ENCODE measurements at places on chromosomes 6 and 20.

DNA sequence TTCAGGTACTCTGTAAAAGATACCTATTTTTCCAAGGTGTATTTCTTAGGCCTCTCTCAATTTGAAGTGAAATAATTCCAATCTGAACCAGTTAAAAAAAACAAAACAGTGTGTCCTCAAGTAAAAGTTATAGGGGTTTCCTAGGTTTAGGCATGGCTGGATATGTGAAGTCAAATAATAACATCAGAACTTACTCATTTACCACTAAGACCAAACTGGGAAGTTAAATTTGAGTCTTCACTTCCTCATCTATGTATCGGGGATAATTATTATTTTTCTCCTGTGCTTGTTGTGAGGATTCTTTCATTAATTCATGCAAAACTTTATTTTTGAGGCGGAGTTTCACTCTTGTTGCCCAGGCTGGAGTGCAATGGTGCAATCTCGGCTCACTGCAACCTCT lies 86.2 kb upstream of the PTPRK start:
- no peak for DNase-seq

GRCh38 chr20:5008759-5009158 lies 7.4 kb upstream of the SLC23A2 start:
- DNase-seq = no peak

GRCh38 chr6:140857739-140858380 lies 1274.9 kb upstream of the GJE1 start:
- DNase-seq = no peak

DNA sequence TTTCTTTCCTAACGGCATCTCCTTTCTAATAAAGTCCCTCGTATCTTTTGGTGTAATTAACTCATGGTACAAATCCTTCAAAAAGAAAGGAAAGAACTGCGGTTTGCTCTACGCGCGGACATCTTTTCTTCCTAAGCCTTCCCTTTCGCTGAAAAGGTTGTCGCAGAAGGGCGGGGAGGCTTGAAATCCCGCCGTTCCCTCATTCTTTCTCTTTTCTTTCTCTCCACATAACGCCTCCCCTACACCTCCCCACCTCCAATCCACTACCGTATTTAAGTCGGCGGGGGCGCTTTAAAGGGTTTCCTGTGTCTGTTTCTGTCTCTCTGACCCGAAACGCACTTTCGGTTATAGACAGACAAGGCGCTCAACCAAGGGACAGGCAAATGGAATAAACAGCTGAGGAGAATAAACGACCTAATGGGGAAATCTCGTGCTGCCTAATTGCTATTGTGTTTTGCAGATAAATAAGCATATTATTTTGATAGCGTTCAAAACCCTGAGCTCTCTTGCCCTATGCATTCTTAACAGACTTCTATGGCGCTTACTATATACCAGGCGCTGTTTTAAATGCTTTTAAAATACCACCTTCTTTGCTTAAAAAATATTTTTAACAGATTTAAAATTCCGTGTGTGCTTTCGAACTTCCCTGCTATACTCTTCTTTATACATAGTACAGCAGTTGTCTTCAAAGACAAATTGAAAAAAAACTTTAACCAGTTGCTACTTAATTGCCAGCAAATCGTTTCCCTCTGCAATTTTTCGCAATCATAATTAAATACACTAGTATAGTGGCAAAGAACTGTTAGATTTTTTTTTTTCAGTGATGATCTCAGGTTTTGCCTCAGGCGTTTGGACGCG lies 2.5 kb upstream of the HEY2 start:
- no peak for DNase-seq

DNA sequence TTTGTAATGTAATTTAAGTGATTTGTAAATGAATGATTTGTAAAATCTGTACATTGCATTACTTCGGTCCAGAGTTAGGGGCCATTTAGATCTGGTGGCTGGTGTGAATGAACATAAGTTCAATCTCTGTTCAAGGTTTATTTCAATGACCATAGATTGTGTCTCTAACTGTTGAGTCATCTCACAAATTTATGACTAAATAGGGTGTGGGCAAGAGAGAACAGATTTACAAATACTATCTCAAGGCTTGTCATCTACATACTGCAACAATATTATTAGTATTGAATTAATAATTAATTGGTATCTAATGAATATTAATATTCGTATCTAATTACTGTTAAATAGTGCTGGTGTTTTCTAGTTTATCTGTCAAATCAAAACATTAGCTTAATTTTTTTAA lies 115.3 kb upstream of the EDN1 start:
- DNase-seq = no peak

DNA sequence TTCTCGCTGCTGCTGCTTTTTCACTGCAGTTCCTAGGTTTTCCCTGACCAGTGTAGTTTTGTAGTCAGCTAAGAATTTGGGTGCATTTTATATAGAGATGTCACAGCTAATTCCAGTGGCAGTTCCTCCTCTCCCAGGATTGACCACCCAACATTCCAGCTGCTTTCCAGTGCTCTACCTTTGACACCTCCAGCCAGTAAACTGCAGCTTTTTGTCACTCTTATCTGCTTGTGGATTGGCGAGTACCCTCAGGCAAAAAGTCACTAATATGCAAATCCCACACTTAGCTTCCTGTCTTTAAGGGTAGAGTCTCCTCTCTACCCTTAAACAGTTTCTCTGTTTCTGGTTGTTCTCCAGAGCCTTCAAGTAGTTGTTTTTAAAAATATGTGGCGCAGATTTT lies 146.9 kb upstream of the KCNG1 start:
- DNase-seq = peak; percentile 2

DNA sequence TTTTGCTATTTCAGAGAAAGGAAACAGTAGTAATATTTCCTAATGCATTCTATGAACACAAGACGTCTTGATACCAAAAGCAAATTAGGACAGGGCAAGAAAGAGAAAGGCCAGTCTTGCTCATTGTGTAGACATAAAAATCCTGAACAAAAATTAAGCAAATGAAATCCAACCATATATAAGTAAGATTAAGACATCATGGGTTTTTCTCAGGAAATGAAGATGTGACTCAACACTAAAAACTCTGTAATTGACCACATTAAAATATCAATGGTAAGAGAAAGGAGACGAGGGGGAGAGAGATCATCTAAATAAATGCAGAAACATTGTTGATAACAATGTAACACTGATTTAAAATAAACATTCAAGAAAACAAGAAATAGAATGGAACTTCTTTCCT lies 205.4 kb downstream of the SOD2 start:
- DNase-seq = no peak

- DNase-seq = no peak
Measured at GRCh38 chr20:36872852-36873251, 3.1 kb upstream of the TLDC2 start.

GRCh38 chr20:23639490-23639958 lies 1.8 kb upstream of the CST3 start:
- DNase-seq = peak; percentile 79

DNA sequence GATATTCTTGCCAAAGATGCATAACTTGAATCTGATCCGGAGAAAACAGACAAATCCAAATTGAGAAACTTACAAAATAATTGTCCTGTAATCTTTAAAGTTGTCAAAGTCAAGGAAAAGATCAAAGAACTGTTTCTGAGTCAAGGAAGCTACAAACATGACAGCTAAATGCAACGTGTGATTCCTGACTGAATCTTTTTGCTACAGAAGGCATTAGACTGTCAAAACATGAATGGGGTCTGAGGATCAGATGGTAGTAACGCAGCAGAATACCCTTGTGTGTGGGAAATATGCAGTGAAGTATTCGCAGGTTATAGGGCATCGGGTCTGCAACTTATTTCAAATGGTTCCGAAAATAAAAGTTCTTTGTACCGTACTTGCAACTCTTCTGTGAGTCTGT lies 86.2 kb downstream of the MDGA1 start:
- DNase-seq = no peak

Data from osteocyte (in vitro differentiated cells).